ENCODE measurements at places on chromosomes 11 and 22.
A peak's percentile ranks its signal among the peaks of the same experiment; 100 is the strongest.

DNA sequence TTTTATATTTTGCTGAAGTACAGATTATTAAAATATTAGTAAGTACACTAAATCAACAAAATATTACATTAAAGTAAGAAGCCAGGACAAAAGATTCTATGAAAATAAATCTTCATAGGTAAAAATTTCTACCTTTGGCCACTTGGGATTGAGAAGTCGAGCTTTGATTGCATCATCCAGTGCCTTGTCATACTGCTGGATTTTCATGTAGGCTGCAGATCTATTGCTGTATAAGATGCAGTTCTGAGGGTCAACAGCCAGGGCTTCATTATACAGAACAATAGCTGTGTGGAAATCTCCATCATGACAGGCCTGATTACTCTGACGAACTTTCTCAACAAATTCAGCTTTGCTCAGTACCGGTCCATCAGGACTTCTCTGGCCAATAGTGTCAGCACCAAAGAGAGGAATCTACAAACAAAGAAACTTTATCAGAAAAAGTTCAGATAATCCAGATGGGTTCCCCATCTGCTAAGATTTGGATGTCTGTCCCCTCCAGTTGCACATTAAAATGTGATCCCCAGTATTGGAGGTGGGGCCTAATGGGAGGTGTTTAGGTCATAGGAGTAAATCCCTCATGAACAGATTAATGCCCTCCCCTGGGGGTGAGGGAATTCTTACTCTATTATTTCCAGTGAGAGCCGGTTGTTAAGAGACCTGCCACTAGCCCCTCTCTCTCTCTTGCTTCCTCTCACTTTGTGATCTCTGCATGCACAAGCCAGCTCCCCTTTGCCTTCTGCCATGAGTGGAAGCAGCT is 50.0 kb downstream of the TTC28 start:
- no peak for DNase-seq

DNA sequence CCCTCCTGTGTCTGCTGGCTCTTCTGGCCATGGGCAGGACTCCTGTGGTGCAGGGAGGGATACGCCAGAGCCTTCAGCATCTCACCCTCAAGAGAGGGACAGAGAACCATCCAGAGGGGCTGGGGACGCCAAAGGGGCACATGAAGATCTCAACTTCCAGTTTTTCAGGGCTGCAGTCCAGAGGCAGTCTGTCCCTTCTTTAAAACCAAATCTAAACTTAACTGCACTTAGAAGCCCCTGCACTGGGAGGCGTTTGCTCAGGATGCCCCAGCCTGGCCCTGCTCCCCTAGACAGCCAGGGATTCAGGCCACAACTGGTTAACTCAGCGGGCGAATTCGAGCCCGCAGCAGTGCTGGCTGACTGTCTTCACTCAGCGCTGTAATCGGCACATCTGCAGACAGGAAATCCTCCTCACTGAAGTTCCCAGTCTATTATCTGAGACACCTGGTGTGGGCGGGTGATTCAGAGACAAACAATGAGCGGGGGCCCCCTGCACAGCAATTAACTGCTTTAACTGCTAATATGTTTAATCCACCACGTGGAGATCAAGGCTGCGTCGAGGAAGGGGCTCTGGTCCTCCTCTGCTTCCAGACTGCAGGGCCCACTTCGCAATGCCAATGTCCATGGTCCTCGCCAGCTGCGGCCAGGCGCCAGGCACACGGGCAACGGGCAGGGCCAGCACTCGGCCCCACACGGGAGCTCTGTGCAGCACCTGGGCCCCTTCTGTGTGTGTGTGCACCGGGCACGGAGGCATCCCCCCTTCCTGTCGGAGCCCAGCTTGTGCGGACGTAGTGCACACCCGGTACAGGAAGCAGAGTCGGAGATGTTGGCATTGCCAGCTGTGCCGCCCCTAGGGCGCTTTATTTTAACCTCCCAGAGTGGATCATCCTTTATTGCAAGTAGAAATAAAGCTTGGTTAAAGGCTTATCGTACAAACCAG is 36.9 kb upstream of the GNB1L start:
- DNase-seq, result peak; percentile 83

GRCh38 chr11:71250523-71251150 is 1.7 kb downstream of the SHANK2 start:
- DNase-seq, result peak; percentile 27

GRCh38 chr11:10935015-10935559 is 77.2 kb upstream of the ZBED5 start:
- DNase-seq, result no peak

DNA sequence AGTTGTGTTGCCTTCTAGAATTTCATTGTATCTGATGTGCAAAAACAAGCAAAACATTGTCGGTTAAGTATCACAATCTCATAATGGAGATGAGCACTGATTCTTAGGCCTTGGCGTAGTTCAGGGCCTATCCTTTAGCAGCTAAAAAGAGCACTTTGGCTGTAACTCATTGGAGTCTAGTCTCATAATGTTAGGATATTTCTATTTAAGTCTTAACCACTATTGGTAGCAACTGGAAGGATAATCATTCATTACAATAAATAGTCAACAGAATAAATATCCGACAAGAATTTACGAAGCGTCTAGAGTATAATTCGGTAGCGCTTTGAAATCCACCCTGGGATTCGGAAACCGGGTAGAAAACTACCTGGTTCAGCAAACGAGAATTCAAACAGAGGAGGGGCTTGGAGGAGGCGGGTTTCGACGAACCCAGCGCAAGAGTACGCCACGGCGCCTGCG is 461 bp upstream of the EED start:
- peak; percentile 89 for DNase-seq

DNA sequence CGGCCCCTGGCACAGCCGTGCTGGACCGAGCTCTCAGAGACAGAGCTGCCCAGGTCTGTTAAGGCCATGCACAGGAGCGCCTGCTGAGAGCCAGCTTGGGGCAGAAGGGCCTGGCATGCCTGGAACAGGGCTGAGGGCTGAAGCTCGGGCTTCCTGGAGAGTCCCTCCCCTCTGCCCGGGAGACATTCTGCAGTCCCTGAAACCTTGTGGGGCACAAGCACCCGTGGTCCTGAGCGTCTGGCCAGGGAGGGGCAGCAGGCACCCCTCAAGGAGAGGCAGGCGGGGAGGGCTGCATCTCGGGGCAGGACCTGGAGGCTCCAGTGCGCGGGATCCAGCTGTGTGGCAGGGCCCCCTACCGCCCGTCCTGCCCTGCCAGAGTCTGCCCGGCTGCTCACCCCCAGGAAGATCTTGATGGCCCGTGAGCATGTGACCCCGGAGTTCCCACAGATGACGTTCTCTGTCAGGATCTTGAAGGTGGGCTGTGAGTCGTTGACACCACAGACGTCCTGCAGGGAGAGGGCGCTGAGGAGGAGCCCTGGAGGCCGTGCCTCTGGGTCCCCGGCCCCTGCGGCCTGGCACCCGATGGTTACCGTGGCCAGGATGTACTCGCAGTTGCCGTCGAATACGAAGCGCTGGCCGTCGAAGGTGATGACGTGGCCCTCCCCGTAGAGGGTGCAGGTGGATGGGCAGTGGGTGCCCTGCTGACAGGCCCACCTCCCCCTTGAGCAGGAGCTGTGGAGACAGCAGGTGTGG is 10.9 kb downstream of the MUC6 start:
- DNase-seq, result no peak

- DNase-seq, result no peak
Observed at GRCh38 chr11:18748766-18749365, 22.9 kb upstream of the IGSF22 start.

GRCh38 chr11:68707527-68707926 is 23.2 kb downstream of the GAL start:
- no peak for DNase-seq

DNA sequence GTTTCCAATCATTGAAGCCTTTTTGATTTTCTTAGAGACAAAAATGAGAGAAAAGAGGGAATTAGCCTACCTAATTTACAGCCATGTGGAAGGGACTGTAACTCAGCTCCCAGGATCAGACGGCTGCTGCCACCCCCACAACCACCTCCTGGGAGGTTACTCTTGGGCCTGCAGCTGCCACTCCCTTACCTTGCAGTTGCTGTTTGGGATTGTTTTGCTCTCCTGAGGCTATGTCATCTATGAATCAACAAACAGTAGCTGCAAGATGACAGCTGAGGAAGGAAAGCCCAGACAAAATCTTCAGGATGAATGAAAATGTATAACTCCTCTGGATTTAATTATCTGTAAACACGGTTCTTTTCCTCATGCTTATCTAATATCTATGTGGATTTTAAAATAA is 28.0 kb upstream of the ZC3H12C start:
- no peak for DNase-seq

DNA sequence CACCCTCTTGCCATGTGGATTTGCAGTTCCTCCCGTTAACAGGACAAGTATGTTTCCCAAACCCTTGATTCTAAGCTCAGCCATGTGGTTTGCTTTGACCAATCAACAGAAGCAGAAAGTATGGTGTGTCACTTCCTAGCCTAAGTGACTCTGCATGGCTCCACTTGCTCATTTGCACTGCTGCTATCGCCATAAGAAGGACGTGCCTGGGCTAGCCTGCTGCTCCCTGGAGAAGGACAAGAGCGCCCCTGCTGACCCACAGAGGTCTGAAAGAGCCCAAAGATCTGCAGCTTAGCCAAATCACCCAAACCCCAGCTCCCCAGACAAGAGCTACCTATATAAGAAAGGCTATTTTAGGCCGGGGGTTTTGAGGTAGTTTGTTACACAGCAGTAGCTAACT is 18.0 kb downstream of the TBRG1 start:
- peak; percentile 74 for DNase-seq

DNA sequence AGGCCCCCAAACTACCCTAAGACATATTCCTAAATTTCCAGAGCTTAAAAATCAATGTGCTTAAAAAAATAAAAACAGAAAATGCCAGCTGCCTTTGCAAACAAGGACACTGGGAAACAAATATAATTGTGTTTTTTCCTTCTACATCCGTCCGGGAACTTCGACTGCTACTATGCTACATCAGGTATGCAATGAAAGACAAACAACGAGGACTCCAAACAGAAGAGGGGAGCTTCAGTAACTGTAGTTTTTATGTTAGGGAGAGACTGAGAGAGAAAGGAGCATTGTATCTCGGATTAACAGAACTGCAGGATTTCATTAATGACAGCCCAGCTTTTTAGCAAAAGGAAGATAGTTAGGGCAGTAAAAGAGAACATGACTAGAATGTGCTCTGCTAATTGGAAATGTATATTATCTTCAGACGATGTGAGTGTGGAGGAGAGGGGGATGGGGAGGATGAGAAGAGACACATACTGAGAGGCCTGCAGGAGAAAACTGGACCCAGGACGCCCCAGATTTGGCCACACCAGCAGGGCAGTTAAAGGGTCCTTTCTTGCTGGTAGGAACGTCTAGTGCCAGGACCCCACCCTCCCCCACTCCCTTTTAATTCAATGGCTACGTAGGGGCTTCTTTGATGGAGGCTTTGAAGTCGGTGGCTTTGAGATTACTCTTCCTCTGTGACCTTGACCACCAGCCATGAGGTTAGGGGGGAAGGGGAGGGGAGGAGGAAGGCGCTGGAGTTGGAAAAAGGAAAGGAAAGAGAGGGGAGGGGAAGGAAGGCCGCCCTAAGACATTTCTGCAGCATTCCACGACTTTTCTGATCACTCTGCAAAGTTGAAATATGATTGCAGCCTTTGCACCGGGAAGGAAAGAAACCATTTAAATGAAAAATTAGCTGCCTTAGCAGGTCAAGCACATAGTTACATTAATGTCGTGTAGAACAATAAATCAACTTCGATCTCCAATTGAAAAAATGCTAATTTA is 187.1 kb downstream of the BLID start:
- peak; percentile 49 for DNase-seq

GRCh38 chr11:11787305-11788062 is 54.3 kb upstream of the USP47 start:
- DNase-seq, result peak; percentile 68

DNA sequence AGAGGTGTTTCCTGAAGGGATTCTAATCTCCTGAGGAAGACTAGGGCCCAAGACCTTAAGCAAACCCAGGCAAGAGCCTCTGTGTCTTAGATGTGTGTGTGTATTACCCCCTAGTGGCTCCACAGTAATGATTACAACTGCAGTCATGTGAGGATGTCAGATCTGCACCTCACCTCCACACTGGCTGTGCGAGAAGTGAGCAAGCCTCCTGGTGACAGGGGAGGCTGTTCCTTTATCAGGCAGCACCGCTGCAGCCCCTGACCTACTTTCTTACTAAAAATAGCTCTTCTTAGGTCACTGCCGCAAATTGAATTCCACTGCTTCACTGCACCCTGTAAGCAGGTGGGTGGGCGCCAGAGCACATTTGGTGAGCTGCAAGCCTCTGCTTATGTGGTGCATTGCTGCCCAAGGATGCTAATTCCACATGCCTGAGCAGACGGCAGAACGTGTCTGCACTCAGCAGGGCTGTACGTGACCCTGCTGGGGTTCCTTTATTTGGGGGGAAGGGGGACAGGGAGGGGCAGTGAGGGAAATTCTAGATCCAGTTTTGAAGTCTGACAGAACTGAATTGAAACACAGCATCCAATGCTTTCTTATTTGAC is 112.4 kb downstream of the KCNC1 start:
- no peak for DNase-seq

- DNase-seq, result no peak
Observed at GRCh38 chr11:12245091-12245490, 132.3 kb upstream of the PARVA start.

DNA sequence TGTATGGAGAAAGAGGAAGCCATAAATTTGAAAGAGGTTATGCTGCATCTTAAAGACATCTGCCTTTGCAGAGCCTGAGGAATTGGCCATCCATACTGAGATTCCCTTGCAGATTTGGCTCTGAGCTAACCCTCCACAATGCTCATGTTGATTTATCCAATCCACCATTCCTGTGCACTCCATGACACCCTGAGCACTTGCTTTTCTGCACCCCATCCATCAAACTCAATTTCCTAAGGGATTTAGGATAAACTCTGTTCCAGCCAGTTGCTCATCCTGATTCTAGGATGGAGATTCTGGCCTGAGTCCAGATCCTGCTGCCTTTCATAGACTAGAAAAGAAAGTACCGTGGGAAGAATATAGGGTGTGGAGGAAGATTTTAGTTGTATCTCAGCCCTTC is 379.2 kb upstream of the LARGE1 start:
- no peak for DNase-seq

DNA sequence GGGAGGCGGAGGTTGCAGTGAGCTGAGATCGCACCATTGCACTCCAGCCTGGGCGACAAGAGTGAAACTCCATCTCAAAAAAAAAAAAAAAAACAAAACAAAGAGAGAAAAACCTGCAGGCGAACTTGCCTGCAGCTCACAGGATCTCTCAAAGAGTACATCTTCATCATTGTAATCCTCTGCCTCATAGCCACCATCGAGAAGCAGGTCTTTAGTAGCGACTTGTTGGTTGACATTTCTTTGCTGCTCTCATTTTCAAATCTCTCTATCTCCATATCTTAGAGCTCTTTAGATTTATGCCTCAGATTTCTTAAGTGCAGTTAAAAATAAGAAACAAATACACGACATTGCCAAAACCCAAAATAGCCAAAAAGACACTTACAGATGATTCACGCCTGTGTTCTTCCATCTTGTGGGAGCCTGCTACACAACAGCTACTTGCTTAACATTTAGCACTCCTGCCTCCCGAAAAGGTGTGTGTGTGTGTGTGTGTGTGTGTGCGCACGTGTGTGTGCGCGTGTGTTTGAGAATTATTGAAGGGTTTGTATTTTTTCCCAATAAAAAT is 14.6 kb downstream of the FAM227A start:
- no peak for DNase-seq

- DNase-seq, result peak; percentile 19
Observed at GRCh38 chr22:19039796-19040280, 82.4 kb downstream of the DGCR2 start.

All from H9 (cell line).